ENCODE measurements at places on chromosomes 1 and 21. TPM values are rescaled to one million over a fixed set of nuclear protein-coding genes. Genes with fewer than 3 reads are reported as not detected.

- DNase-seq, result no peak
Observed at GRCh38 chr1:228226956-228227791, 19.3 kb downstream of the OBSCN start.

DNA sequence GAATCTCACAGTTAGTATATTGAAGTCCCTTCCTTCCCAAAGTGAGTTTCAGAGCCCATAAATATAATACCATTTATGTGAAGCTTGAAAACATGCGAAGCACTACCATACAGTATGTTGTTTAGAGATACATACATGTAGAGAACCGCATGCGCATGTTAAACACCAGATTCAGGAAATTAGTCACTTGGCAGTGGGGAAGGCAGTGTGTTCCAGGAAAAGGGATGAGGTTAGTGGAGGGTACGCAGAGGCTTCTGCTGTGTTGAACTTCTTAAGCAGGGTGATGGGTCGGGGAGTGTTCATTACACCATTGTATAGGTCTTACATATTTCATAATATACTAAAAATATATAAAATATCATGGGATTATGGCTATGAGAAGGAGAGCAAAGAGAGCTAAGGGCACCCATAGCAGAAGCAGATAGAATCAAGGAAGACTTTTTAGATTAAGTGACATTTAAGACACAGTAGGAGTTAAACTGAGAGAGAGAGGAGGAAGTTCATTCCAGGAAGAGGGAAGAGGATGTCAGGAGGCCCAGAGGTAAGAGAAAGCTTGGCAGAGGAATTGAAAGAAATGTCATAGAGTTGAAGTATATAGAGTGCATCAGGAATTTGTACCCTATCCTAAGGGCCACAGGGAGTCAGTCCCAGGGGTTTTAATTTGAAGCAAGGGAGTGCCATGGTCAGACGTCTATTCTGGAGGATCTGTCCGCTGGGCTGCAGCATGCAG lies 43.5 kb upstream of the SARS1 start:
- no peak for DNase-seq

GRCh38 chr21:39852726-39853500 lies 14.3 kb upstream of the PCP4 start:
- DNase-seq, result no peak

DNA sequence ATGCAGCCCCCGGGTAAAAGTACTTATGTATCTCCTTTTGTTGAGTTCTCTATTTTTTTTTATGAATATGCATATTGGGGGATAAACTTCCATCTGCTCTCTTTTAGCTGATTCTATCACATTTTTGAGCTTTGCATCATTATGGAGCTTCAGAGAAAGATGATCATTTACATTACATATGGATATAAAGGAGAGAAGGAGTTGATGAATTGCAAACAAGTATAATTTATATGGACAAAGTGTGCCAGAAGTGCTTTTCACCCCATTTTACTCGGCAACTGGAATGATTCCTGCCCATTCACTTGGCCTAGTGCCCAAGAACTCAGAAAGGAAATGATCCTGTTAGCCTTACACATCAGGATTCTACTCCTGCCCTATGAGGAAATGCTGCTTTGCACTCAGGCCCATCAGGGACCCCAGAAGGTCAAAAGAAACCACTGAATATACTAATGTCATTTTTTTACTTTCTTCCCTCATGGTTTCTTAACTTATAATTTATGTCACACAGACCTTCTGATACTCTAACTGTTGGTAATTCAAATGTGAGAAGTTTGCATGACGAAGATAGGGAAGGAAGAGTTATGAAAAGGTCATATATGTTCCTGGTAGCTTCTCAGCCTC lies 65.6 kb downstream of the SAMSN1 start:
- DNase-seq, result no peak

DNA sequence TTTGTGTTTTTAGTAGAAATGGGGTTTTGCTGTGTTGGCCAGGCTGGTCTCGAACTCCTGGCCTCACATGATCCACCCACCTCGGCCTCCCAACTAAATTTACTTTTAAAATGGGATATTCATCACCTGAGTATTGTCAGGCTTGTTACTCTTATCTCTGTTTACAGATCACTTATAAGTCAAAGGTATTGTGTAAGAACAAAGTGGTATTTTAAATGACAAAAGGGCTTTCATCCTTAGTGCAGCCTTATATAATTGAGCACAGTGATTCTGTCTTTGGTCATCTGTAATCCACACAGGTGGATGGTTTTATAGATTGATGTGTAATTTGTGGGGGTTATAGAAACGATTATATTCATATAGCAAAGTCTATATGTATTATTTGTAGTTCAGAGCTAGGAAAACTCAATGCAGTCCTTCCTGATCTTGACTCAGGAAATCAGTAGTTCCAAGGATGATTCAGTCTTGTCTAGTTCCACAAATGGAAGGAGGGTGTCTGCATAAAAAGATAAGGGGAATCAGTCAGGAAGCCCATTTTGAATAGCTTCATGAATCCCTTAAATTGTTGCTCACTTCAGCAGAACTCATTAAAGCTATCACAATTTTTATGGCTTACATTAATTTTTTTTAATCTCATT lies 34.6 kb downstream of the STXBP3 start:
- DNase-seq, result no peak

GRCh38 chr1:40107290-40107959 lies 10.4 kb upstream of the PPT1 start:
- no peak for DNase-seq

DNA sequence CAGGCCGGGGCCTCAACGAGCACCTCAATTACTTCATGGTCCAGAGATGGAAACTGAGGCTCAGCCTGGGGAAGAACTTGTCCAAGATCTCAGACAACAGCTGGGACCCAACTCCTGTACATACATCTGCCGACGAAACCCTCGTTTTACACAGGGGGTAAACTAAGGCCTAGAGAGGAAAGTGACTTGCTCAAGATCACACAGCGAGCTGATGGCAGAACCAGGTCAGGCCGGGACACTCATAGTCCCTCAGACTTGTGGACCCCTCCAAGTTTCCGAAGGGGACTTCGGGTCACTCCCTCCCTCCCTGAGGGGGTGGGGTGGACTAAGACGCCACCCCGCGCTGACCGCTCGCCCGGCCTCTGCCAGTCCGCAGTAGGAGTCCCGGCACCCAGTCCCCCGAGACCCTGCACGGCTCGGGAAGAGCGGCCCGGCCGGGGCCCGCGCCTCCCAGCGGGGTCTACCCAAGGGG lies 430 bp downstream of the WASF2 start:
- DNase-seq, result no peak

DNA sequence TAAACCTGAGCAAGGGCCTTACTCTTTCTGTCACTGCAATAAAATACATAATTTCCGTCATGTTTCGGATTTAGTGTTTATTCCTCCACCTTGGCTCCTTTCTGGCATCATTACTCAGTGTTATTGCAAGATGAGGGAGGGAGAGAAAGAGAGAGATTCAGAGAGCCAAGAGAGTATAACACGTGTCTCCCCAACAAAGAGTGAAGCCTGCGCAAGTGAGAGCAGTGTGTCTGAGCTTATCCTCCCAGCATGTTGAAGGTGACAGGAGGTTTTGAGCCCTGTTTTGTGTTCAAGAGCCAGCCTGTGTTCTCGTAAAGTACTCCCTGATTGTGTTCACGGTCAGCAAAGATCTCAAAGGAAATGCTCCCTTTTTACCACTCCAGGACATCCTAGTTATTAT lies 6.3 kb downstream of the RUNX1 start:
- no peak for DNase-seq

GRCh38 chr1:34366875-34367624 lies 190.3 kb downstream of the C1orf94 start:
- DNase-seq, result no peak

DNA sequence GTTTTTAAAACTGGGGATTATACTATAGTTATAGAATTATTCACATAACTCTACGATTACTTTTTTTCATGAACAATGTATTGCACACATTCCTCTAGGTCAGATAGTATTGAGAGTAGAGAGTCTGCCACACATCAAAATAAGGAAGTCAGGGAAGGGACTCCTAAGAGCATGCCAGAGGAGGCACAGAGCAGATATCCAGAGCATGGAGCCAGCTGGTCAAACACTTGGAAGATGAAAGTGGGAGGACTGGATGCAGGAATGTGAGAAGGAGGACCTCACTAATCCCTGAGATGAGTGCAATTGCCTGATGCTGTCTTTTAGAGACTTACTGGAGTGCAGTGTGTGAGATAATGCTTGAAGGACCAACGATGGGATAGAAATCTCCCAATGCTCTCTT lies 9.6 kb upstream of the RFX5 start:
- no peak for DNase-seq

DNA sequence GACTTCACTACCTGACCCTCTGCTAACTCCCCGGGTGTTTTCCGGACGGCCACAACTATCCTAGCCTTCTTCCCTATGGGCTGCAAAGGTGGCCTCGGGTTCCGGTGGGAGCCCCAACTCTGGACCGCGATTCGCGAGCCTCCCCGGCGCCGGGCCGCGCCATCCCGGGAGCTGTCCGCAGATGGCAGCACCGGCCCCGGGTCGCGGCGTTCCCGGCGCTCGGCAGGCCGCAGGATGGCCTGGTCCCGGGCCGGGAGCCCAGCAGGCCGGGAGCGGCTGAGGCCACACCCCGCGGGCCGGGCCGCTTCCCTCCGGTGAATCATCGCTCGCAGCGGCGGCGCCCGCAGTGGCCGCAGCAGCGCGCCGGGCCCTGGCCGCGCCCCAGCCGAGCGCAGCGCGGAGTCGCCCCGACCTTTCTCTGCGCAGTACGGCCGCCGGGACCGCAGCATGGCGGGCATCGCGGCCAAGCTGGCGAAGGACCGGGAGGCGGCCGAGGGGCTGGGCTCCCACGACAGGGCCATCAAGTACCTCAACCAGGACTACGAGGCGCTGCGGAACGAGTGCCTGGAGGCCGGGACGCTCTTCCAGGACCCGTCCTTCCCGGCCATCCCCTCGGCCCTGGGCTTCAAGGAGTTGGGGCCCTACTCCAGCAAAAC lies at the start of gene CAPN2:
CAPN2 (plus strand) TSS at position 346 of the 656 bp plus-strand sequence; CDS start at position 448, 102 bp downstream.
- DNase-seq, result no peak

DNA sequence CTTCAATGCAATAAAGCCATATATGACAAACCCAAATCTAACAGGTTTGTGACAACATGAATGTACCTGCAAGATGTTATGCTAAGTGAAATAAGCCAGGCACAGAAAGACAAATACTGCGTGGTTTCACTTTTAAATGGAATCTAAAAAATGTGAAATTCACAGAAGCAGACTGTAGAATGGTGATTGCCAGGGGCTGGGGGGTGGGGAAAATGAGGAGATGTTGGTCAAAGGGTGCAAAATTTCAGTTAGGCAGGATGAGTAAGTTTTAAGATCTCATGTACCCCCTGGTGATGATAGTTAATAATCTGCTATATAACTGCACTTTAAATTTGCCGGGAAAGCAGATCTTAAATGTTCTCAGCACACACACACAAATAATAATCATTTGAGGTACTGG lies 160.5 kb downstream of the PTBP2 start:
- DNase-seq, result no peak

DNA sequence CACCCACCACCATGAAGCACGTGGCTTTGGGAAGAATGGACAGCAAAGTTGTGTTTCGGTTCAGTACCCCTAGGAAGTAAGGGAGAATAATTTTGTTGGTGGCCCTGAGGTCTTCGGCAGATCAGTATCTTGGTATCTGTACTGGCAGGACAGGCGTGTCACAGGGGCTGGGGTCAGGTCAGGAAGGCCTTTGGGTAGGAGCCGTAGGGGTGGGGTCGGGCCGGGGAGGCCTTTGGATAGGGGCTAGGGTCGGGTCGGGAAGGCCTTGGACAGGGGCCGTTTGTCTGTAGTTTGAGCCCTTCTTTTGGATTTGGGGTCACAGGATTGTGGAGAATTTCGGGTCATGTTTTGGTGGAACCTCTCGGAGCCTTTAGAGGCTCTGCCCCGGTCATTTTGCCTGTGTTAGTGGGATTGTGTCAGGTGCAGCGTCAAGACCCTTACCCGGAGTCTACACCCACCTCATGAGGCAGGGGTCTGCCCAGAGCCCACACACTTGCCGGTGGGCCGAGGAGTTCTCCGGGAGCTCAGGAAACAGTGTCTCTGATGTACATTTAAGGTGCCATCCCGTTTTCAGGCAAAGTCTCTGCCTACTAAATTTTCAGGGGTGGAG lies 75.3 kb upstream of the COL6A1 start:
- DNase-seq, result no peak

GRCh38 chr1:184647471-184647870 lies 107.2 kb downstream of the EDEM3 start:
- no peak for DNase-seq

DNA sequence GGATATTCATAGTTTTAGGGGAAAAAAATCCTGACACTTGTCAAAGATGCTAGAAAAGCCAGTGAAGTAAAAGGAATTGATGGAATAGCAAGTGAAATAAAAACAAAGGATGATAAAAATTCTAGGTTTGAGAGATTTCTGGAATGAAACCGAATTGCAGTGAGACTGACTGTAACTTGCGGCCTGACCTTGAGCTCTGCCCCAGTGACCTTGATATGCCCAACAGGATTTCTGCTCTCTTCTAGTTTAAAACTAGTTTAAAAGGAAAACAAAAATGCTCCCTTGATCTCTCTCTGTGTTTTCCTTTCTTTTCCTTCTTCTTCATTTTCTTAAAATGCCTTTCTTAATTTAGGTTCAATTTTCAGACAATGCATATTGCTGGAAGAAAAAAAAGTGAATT lies 54.9 kb upstream of the IFI44L start:
- no peak for DNase-seq

- no peak for DNase-seq
Observed at GRCh38 chr1:236990052-236990445, 14.2 kb downstream of the MT1HL1 start.

TDRD10 gene
- total RNA-seq, result not detected

TSACC gene
- total RNA-seq, result not detected

LINGO4 gene
- total RNA-seq, result not detected

EVA1C gene
- not detected for total RNA-seq

TSPAN1 gene
- total RNA-seq, result 0.18 TPM

SPAG17 gene
- total RNA-seq, result not detected

PLEKHM2 gene
- 55.2 TPM for total RNA-seq

RGL1 gene
- 20.6 TPM for total RNA-seq
